Sigmoid colon (tissue), 7 donors: ENCODE measurements at places on chromosomes 5 and 9. TPM values are rescaled to one million over a fixed set of nuclear protein-coding genes. Genes with fewer than 3 reads are reported as not detected.

- DNase-seq: no peak
Measured at GRCh38 chr9:72361217-72361616, 3.8 kb downstream of the ZFAND5 start.

DNA sequence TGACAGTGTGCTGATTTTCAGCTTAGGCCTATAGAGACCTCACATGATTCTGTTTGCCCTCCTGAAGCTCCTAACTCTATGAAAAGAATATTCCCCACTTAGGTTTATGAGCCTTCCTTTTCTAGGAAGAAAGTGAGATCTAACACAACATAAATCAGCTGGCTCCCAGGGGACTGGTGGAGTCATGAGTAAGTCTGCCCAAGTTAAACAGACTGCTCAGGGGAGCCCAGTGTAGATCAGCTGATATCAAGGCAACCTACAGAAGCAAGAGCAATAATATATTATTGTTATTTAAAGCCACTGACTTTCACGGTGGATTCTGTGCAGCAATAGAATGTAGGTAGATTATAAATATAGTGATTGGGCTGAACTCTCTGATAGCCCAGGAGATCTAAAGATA, 1978.6 kb upstream of the CDH6 start:
- no peak for DNase-seq

- no peak for DNase-seq
Measured at GRCh38 chr9:89380437-89381307, 62.4 kb downstream of the SECISBP2 start.

The INVS gene
- total RNA-seq: 28.9 TPM

The PCDHB15 gene
- total RNA-seq: 7.3 TPM

The FCN1 gene
- total RNA-seq: 6.9 TPM
